ENCODE measurements at places on chromosomes 4 and X.

- no peak for DNase-seq
These were observed 1490.1 kb upstream of the IGFBP7 start for GRCh38 chr4:58600290-58600689.

DNA sequence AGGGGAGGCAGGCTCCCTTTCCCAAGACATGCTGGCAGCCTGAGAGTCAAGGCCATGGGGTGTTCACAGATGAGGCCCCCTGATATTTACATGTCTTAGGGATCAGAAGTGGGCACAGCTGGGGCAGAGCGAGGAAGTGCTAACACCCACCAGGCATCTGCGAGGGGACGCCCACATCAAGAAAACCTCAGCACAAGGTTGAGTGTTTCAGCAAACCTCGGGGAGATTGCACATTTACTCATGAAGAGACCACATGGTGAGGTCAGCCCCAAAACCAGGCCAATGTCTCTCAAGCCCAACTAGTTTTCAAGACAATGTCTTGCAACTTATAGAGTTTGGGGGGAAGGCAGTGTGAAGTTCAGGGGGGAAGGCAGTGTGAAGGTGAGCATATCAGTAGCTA, 55.2 kb downstream of the CLNK start:
- no peak for DNase-seq

GRCh38 chr4:89307446-89308160, at the start of gene GPRIN3:
Gene GPRIN3 (minus strand): TSS chr4:89307800. CDS start chr4:89250110, 57,690 bp downstream.
- peak; percentile 22 for DNase-seq

- no peak for DNase-seq
These were observed 18.8 kb upstream of the METAP1 start for GRCh38 chr4:98976716-98977115.

- no peak for DNase-seq
These were observed 185.8 kb upstream of the RPS6KA3 start for GRCh38 chrX:20452487-20452886.

DNA sequence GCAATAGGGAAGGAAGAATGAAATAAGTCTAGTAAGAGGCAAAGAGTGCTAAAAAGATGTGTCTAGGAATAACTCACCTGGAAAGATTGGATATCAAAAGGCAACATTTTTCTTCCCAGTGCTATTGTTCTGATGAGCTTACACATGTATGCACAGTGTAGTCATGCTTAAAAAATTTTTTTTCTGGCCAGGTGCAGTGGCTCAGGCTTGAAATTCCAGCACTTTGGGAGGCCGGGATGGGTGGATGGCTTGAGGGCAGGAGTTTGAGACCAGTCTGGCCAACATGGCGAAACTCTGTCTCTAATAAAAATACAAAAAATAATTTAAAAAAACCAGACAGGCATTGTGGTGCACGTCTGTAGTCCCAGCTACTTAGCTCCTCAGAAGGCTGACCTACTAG, 795.8 kb upstream of the IGFBP7 start:
- no peak for DNase-seq

- no peak for DNase-seq
These were observed 253.8 kb upstream of the DMD start for GRCh38 chrX:33465137-33465536.

Measured in activated naive CD8-positive, alpha-beta T cell treated with anti-CD3 and anti-CD28 coated beads, Interleukin-2, amount 50 U/mL, for 16 hours (primary cell).